ENCODE measurements at places on chromosomes 12 and 14.

DNA sequence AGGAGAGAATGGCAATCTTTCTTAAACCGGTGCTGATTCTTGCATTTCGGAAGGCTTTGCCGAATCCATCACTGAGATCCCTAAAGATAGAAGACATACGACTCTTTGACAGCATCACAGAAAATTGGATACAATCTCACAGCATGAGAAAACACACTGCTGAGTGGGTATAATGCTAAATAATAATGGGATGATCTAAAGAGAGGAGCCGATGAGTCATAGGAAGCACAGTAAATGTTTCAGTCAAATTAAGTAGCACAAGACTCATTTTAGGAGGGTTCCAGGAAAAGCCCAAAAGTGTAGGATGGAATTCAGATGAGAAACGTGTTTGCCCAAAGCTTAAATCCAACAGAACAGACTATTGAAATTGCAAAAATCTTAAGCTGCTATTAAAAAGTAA lies 81.7 kb downstream of the CPNE8 start:
- DNase-seq: no peak

GRCh38 chr14:20775043-20775442 lies 6.0 kb upstream of the RNASE6 start:
- no peak for DNase-seq

DNA sequence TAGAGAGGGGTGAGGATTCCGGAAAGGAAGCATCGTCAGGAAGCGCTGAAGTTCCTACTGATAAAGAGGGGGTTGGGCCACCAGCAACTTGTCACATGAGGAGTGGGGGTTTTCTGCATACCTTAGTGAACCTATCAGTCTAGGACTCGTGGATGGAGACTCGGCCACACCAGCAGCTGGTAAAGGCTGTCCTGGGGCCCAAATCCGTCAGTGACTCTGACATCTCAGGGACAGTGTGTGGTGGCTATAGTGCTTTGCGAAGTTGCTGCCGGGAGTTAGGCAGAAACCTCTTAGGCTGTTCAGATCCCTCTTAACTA lies 16.4 kb downstream of the RNASE2 start:
- DNase-seq: no peak

- peak; percentile 36 for DNase-seq
Observed at GRCh38 chr14:92264195-92264594, 58.8 kb upstream of the SLC24A4 start.

DNA sequence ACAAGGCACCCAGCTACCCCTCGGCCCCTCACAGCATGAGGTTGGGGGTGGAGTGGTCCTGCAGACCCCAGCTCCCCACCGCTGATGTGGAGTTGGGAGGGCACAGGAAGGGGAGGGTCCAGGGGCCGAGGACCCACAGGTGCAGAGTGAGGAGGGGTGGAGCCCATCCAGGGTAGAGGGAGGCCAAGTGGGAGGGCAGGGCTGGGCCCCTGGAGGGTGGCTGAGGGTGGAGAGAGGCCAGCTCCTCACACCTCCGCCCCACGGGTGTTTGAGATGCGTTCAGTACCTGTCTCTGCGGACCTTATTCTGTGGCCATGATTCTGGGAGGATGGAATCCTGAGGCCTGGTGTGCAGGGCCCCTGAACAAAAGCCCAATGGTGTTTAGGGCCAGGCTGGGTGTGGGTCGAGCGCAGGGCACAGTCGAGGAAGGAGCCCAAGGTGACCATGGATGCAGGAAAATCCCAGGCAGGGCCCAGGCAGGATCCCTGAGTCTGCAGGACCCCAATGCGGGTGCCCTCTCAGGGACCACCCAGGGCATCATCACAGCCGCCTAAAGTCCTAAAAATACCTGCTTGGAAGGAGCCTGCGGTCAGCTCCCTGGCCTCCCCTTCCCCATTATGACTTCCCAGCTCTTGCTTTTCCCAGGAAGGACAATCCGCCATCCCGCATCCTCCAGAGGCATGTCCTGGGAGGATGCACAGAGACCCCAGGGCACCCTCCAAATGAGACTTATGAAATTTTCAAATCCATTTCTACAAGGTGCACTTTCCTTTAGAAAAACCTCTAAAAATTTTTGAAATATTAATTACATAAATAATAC lies 377.1 kb upstream of the SFSWAP start:
- DNase-seq: no peak

- DNase-seq: no peak
Observed at GRCh38 chr12:54479421-54479820, 6.0 kb upstream of the GTSF1 start.
